ENCODE measurements at places on chromosomes 4 and X.

GRCh38 chr4:36310793-36311192, 29.4 kb downstream of the DTHD1 start:
- no peak for DNase-seq

GRCh38 chr4:26892480-26893150, 32.0 kb downstream of the STIM2 start:
- DNase-seq, result no peak

DNA sequence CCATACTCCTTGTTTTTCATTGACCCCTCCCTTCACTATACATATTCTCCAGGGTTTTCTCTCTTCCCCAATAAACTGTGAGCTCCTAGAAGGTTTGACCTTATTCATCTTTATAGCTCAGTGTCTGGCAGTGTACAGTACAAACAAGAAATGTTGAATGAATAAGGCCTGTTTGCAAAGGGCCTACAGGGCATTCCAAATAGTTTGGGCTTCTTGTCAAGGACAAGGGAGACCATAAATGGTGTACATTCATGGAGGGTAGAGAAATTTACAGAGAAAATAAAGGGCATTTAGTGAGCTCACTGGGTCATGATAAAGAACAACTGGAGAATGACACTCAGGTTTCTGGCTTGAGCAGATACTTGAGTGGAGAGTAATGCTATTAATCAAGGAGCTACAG, 47.5 kb upstream of the EIF1AX start:
- DNase-seq, result peak; percentile 79

DNA sequence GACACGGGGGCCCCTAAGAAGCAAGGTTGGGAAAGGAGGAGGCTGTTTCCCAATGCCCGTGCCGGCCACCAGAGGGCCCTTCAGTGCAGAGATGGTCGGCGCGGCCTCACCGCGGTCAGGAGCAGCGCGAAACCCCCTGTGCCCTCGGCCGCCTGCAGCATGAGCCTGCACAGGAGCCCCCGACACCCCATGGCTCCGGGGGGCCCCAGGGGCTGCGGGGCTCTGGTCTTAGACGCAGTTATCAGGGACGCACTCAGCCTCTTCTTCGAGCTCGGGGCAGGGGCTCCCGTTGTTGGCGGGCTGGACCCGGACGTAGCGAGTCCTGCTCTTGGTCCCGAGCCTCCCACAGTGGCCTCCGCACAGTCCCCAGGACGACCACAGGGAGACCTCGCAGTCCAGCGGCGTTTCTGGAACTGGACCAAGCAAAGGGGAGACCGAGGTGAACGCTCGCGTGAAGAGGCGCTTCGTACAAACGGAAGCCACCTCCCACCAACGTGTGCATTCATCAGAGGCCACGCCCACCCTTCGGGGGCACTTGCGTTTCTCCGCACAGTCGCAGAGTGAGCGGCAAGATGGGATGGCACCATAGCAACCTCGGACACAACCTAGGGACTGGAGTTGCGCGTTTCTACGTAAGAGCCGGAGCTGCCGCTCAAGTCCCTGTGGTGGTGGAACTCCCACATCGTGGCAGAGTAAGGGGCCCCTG, 5.0 kb downstream of the SPON2 start:
- peak; percentile 56 for DNase-seq

DNA sequence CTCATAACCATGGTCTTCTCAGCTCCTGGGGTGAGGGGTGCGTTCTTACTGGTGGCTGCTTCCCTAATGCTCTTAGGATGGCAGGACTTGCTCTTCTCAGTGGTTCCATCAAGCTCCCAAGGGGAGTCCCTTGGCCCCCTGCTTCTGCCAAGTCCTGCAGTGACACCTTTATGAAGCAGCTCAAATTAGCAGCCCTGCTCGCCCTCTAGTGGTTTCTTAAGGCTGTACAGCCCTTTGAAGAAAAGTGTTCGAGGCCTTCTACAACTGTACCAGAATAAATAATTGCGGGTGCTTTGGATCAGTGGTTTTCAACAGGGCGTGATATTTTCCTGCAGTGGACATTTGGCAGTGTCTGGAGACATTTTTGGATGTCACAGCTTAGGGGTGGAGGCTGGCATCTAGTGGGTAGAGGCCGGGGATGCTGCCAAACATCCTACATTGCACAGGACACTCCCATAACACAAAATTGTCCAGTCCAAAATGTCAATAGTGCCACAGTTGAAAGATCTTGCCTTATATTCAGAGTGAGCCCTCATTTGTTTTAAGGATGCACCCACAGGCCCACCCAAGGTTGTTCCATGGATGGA, 204.7 kb upstream of the S100G start:
- DNase-seq, result no peak

- no peak for DNase-seq
Observed at GRCh38 chr4:140046543-140046942, 107.4 kb downstream of the MAML3 start.

DNA sequence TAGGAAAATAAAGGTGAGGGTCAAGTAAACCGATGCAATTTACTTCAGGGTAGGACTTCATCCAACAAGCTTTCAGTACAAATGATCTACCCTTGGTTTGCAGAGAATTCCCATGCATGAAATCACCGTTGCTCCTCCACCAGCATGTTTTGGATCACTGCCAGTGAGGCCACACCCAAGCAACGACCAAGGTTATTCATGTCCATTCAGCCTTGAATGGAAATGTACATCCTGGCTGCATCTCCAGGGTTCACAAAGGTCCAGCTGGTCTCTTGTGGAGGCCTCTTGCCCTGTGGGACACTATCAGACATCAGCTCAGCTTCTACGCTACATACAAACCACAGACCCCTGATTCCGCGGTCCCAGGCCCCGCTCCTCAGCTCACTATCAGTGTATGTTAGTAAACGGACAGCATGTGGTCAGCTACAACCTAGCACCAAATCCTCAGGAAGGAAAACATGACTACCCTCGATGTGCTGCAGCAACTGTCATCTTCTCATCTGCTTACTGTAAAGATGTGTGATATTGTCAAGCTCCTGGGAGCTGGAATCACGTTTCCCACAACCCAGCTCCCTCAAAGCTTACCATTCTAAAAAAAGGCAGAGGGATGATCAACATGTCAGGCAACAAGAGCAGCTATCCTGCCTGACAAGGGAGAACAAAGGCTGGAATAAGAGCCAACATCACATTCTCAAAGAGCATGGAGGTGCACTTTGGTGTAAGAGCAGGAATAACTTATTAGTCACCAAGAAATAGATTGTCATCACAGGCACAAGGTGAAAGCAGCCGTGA, 4.9 kb downstream of the LYAR start:
- no peak for DNase-seq

DNA sequence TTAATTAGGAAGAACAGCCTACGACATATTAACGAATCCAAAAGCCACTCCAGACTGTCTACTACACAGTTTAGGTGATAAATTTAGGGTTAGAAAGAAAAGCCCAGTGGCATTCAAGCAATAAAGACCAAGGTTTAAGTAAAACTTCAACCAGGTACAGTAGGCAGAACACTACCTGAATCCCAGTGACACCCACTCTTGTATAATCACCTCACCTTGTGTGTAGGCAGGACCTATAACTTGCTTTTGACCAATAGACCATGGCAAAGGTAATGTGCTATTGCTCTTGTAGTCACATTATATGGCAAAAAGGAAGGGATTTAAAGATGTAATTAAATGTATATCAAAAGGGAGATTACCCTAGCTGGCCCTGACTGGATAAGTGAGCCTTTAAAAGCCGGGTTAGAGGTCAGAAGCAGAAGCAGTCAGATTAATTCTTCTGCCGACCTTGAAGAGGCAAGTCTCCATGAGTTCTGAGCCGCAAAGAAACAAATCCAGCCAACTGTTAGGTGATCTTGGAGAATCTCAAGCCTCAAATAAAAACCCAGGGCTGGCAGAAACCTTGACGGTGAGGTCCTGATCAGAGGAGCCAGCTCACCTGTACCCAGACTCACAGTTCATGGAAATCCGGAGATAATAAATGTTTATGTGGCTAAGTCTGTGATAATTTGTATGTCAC, 8.8 kb downstream of the FSTL5 start:
- DNase-seq, result no peak

GRCh38 chrX:31423609-31424189, 351.9 kb upstream of the FTHL17 start:
- DNase-seq, result peak; percentile 49

DNA sequence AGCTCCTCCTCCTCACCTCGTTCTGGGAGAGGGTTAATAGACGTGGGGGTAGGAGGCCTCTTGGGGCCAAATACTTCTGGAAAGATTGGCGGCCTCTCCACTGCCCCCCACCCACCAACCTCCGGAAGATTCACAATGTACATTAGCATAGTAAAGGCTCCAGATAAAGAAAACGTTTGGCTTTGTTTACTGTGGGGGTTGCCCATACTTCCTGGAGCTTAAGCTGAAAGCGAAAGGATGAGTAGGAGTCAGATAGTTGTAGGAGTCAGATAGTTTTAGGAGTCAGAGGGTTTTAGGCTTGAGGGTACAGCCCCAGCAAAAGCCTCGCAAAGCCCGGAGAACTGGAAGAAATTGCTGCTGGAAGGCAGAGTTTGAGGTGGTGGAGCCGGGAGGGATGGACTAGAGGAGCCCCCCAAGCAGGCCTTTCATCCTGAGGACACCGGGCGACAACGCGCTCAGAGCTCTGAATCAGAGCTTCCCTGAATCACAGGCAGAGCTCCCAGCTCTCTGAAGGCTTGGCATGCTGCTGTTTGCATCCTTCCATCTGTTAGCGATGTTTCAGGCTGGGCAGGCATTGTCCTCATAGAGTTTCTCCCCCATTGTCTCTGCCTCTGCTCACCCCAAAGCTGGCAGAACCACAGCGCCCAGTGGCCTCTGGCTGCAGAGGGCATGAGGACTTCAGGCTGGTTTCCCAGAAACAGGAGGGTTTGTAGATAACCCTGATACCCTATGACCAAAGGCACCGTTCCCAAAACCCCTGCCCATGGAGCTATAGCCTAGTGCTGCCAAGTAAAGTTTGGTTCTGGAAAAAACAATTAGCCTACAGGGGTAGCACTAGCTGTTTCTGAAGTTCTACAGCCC, 280.7 kb downstream of the BCOR start:
- no peak for DNase-seq

- DNase-seq, result no peak
Observed at GRCh38 chr4:10040049-10040892, 19.0 kb upstream of the SLC2A9 start.

DNA sequence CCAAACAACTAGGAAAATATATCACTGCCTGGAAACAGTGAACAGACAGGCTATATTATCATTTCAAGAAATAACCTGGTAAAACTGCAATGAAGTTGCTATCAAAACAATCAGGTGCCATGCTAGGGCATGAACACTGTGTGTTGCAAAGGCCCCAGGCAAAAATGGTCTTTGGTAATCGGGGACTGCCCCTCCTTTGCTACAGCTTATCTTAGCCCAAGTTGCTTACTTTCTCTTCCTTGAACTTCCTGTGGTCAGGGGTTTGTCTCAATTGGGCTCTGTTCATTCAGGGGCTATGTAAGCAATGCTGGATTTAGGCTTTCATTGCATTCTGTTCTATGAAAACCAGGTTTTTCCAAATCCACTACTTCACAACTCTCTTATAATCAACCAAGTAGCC, 30.4 kb downstream of the SCML1 start:
- DNase-seq, result peak; percentile 20

DNA sequence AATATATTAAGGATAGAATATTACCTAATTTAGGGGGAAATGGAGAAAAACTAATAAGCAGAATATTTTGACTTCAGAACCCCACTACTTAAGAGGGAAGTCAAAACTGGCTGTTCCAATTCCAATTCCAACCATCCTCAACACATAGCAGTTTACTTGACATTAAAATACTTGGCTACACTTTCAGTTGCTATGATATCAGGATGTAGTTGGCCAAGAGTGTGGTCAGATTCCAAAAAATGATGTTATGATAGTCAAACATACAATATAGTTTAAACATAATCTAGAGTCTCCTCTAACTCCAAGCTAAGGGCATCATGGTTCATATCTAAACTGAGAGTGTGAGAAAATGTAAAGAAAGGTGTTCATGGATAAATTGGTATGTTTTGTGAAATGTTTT, 16.5 kb upstream of the SMIM14 start:
- DNase-seq, result no peak

DNA sequence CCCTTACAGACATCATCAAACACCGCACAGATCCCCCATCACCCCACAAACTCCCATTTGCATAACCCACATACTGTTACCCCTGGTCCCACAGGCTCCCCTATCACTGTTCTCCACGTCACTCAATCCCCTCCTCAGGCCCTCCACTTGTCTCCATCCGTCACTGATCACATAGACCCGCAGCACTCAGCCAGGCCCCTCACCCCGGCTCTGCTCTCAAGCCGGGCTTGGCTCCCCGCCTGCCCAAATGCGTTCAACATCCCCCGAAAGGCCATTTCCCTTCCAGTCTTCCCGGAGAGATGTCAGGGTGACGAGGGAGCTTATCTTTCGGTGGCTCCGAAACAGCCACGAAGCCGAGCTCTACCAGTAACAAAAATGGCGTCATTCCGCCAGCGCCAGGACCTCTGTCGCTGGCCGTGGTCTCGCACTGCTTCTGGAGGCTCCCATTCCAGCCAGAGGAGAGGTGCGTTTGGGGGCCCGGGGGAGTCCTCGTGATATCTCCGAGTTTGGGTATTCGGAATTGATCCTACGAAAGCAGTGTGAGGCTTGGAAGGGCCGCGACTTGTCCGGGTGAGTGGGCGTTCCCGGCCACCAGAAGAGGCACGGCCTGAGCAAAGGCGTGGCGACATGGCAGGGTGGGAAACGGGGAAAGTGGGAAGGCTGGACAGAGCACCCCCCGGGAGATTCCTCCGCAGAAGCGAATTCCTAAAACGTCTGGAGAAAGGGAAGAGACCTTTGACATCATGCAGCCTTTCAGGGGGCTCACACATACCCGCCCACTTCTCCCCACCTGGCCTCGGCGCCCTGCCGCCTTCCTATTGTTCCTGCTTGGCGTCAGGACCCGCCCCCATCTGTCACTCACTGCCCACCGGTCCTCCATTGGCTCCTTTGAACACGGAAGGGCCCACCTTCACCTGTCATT, at the start of gene ZNF630:
Gene ZNF630, minus strand, starts transcription at position 577 of the 922 bp plus-strand sequence. CDS start 4,754 bp downstream, outside the sequence.
- DNase-seq, result no peak

DNA sequence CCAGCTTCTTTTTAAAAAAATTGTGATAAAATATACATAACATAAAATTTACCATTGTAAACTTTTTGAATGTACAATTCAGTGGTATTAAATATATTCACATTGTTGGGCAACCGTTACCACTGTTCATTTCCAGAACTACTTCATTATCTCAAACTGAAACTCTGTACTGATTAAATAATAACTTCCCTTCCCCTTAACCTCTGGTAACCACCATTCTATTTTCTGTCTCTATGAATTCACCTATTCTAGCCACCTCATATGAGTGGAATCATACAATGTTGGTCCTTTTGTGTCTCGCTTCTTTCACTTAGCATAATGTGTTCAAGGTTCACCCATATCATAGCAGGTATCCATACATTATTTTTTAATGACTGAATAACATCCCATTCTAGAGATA, 8.3 kb downstream of the GPR50 start:
- DNase-seq, result no peak

Data from foreskin melanocyte (primary cell).